LHCN-M2 (cell line): ENCODE measurements at places on chromosomes 5 and 9. TPM values are rescaled to one million over a fixed set of nuclear protein-coding genes. Genes with fewer than 3 reads are reported as not detected.

The QRFP gene
- total RNA-seq = not detected in 2 replicates

GRCh38 chr9:93159601-93160471 lies 24.1 kb upstream of the WNK2 start:
- DNase-seq = peak; percentile 51

- DNase-seq = no peak
Observed at GRCh38 chr5:123976379-123977033, 464.5 kb downstream of the CSNK1G3 start.

GRCh38 chr5:141865406-141865805 lies 12.8 kb downstream of the PCDH1 start:
- DNase-seq = no peak

The TMEM252 gene
- total RNA-seq = not detected in 2 replicates

- DNase-seq = no peak
Observed at GRCh38 chr5:71564895-71565294, 22.2 kb upstream of the MCCC2 start.

The SPATA31D4 gene
- total RNA-seq = not detected in 2 replicates

- DNase-seq = no peak
Observed at GRCh38 chr5:133317558-133317957, 265.7 kb downstream of the HSPA4 start.
